LHCN-M2 (cell line): ENCODE measurements at places on chromosomes 4 and X. TPM values are rescaled to one million over a fixed set of nuclear protein-coding genes. Genes with fewer than 3 reads are reported as not detected.

DNA sequence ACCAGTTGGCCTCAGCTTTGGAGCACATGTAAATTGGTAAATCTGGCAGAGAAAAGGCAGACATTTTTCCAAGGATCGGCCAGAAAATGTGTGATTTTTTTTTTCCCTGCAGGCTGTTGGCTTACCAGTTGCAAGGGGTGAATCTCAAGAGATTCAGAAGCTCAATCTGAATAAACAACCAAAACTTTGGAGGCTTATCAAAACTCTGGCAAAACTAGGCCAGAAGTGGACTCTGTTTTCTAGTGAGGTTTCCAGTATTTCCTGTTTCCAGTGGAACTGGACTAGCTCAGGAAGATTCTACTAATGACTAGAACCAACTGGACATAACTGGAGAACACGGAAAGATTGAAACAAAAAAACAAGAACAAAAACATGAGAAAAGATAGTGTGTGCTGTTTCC, 191.3 kb downstream of the SMIM20 start:
- DNase-seq, result peak; percentile 39

PLK4 gene
- 31.1 and 47.5 TPM in 2 replicates for total RNA-seq

DNA sequence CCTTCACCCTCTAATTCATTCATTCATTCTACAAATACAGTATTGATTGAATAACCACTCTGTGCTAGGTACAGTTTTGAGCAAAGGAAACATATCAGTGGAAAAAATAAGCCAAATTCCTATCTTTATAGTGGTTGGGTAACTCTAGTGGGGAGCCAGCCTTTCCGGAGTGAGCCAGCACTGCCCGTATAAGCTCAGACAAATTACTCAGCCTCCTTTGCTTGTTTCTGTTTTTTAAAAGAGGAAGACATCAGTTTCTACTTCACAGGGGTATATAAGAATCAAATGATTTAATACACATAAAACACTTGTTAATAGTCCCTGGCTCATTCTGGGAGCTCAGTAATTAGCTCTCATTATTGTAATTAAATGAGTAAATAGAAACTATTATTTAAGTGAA, 238.2 kb upstream of the MAD2L1 start:
- no peak for DNase-seq

DNA sequence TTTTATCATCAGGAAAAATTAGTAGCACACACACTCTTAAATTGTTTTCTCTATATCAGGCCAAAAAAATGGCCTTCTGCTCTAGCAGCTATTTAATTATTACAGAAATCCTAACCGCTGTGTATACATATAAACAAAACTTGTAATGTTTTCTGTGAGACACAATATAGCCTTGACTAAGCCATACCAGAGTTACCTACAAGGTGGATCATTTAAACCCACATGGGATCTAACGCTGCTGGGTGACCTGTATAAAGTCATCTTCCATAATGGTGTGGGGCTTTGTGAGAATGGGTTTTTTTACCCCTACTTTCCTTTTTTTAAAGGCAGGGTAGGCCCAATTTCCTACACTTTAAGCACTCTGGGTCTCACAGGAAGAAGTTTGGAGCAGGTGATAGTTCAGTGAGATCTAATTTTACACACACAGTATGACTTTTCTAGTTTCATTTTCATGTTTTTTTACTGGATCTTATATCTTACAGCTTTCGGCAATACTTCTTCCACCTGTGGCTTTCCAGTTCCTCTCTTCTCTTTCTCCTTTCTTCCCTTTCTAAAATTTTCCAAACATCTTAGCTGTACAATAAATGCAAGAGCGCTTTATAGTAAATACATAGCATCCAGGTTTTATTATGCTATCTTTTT, 66.9 kb upstream of the MMAA start:
- no peak for DNase-seq

DNA sequence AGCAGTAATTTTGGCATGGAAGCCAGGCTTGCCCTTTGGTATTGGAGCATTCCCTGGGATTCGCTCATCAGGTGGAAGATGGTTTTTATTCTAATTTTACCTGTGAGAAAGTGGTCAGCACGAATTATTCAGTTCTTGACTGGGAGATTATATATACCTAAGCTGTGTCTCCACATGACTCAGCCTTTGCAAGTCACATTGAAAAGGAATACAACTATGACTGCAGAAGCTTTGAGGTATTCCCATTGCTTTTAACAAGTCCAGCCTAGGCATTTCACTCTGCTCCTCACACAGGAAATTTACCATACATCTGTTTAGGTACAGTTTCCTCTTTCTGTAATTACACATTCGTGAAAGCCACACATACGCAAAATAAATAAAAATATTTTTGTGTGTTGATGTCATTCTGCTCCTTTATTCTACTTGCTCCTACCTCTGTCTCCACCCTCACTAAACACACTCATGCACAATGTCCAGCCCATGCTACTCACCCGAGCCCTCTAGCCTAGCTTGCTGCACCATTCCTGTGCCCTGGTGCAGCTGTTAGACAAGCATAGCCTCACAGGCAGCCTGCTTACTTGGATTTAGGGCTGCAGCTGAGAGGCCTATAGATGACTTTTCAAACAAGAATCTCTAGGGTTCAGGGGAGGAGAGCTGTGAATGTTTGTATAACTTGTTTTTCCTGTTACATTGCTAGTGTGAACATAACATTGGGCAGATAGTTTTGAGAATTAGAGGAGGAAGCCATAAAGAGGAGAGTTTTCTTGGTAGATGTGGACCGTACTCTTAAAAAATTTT, 504.4 kb upstream of the FAT1 start:
- DNase-seq, result peak; percentile 54

PDE5A gene
- 1.6 TPM in 2 replicates for total RNA-seq

- DNase-seq, result no peak
Measured at GRCh38 chrX:69993494-69993893, 56.2 kb downstream of the AWAT2 start.

DNA sequence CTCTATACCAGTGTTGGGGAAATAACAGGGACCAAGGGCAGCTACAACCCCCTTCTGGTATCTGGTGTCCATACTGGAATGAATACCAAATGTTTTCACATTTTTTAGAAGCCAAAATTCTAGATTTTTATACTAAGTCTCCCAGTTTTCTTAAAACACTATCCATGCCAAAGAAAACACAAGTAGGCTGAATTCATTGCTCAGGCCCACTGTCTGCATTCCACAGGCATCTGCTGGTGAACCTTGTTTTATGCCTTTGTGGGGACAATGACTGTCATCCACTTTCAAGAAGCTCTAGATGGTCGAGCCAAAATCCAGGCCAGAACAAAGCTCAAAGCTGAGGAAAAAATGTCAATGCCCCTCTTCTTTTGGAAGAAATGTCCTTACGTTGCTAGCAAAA, 213.4 kb upstream of the RASGEF1B start:
- DNase-seq, result no peak

GIMD1 gene
- not detected in 2 replicates for total RNA-seq

DNA sequence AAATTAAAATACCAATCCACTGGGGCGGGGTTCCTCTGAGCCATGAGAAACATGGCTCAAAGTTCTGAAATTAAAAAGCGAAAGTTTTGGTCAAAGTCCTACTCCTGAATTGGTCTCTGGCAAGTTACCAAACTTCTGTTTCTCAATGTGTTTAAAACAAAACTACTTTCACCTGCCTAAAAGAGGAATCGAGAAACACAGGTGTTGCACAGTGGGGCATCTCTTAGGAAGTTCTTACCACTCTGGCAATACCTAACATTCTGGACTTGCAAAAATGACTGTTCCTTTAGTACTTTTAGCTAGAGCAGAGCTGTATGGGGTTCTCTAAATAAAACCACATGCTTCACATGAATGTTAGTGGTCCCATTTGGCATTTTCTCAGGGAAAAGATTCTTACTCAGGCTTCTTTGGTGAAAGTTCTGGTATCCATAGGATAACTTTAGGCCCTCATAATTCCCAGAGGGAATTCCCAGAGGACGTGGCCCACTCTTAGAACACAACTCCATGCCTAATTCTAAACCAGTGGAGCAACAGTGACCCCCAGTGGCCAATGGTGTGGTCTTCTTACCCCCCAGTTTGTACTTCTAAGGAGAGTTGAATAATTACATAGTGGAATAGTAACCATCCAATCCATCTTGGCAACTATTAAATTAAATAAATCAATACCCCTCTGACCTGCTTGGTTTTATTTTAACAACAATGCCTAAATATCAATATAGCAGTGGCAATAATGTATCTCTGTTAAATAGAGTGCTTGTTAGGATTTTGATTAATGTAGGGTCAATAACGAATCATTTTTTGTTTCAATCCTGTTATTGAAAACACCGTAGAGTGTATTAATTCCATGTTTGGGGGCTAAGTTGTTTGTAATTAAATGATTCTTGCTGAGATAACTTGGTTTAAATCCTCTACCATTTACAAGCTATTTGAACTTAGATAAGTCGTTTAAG, 21.9 kb downstream of the BMP3 start:
- peak; percentile 69 for DNase-seq

DNA sequence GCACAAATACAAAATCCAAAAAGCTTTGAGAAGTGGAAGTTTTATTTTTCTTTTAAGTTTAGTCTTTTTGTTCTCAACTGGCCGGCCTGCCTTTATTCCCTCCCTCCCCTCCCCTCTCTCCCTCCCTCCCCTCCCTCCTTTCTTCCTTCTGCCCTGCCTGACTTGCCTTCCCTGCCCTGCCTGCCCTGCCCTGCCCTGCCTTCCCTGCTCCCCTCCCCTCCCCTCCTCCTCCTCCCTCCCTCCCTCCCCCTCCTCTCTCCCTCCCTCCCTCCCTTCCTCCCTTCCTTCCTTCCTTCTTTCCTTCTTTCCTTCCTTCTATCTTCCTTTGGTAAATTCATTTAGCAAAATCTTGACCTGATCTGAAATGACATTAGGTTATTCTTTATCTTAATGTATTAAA, 69.8 kb upstream of the LIMCH1 start:
- DNase-seq, result no peak

GRCh38 chr4:169397762-169398161, 127.0 kb upstream of the SH3RF1 start:
- peak; percentile 41 for DNase-seq

DNA sequence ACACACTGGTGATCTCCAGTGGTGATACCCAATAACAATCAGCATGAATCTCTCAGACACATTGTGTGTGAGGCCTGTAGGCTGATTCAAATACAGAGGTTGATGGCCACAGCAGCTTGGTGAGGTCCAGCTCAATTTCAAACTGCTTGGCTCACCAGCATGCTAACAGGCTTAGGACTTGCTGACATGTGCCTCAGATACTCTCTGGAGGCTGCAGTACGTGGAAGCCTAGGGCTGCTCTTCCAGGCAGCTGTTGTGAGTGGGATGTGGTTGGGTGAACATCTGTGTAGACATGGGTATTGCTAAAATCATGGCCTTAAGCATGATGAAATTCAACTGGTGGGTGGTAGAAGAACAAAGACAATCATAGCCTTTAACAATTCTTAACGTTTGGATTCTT, 4.3 kb downstream of the CXCL9 start:
- peak; percentile 25 for DNase-seq

DNA sequence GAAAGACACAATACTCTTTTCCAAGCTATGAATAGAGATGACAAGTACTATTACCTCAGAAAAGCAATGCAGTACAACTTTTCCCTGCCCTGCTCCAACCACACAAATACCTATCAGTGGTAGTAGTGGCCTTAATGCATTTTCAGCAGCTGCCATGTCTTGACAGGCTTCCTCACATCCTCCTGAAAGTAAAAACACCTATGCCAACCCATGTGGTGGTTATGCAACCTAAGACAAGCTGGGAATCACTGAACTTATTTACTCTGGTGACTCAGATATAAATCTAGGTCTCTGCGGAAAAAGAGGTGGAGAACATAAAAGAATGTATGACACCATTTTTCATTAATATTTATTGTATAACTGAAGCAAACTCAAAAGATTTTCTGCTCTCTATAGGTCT, 14.5 kb downstream of the WDFY3 start:
- DNase-seq, result peak; percentile 83

DNA sequence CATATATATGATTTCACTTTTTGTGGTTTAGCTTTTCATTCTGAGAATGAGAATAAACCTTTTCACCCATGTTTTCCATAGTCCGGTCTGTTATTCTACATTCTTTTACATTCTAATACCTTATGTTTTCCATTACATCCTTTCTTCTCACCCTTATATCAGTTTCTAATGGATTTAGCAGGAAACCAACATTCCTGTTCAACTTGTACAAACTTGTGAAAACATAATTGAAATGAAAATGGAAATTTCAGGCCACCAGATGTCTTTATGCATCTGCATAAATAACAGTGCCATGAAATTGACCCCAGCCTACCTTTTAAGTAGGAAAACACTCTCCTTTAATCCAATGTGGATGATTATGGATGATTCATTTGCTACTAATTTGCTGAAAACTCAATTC, 494.8 kb upstream of the ZFP42 start:
- no peak for DNase-seq

GRCh38 chrX:124274438-124275181, 57.9 kb upstream of the TEX13D start:
- DNase-seq, result no peak

DNA sequence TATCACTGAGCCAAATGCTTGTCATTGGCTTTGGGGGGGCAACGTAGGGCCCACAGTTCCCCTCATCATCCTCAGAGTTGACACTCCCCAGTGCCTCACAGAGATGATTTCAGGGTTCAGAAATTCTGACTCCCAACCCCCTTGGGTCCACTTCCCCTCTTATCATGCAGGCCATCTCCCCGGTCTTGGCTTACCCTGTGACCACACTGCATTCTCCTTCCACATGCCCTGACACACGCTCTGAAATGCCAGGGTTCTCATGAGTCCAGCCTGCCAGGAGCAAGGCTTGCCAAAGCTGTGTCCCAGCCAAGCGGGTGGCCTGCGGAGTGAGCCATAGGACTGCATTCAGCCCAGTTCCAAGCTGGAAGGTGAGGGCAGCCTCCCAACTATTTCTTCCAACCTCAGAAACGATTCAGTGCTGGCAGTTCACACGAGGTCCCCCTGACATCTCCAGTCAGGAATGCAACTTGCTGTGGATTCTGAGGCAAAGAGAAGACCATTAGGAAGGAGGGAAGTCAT, 101.2 kb downstream of the SMIM20 start:
- DNase-seq, result peak; percentile 81
